ENCODE measurements at places on chromosomes 5 and 9.

DNA sequence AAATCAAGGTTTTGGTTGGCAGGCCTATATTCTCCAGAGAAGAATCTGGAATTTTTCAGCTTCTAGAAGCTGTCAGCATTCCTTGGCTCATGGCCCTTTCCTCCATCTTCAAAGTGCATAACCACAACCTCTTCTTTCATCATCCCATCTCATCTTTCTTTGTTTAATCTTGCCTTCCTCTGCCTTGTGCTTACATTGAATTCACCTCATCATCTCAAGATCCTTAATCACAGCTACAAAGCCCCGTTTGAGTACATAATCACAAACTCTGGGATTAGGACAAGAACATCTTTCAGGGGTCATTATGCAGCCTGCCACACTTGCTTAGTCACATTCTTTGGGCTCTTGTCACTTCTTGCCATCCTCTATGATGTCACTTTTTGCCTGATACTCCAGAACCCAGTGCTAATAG lies 130.3 kb downstream of the FOXD1 start:
- no peak for DNase-seq

GRCh38 chr9:6330958-6331634 lies 2.9 kb downstream of the TPD52L3 start:
- no peak for DNase-seq

GRCh38 chr9:8883321-8883720 lies 1083.7 kb upstream of the DMAC1 start:
- no peak for DNase-seq

DNA sequence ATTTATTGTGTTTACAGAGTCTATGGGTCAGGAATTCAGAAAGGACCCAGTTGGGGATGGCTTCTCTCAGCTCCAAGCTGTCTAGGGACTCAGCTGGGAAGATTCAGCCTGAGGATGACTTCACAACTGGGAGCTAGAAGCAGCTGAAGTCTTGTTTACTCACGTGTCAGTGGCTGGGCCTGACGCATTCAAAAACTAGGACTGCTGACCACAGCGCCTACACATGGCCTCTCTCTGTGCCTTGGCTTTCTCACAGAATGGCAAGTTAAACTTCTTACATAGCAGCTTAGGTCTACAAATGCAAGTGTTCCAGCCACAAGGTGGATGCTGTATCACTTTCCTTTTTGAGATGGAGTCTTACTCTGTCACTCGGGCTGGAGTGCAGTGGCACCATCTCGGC lies 16.3 kb upstream of the PPP2CA start:
- DNase-seq = no peak

DNA sequence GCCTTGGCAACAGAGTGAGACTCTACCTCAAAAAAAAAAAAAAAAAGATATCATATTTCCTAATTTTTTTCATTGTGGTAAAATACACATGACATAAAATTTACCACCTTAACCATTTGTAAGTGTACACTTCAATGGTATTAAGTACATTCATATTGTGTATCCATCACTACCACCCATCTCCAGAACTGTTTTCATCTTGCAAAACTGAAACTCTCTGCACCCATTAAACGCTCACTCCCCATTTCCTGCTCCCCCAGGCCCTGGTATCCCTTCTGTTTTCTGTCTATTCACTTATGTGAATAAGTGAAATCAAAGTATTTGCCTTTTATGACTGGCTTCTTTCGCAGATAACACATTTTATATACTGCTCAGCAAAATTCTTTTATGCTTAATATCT lies 12.8 kb downstream of the LRRC8A start:
- no peak for DNase-seq

DNA sequence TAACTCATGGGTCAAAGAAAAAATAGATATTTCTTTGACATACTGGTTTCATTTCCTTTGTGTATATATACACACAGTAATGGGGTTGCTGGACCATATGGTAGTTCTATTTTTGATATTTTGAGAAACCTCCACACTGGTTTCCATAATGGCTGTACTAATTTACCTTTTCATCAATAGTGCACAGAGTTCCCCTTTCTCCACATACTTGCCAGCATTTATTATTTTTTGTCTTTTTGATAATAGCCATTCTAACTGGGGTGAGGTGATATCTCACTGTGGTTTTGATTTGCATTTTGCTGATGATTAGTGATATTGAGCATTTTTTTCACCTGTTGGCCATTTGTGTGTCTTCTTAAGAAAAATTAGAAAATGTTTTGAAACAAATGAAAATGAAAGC lies 78.4 kb upstream of the CKMT2 start:
- DNase-seq = no peak

GRCh38 chr5:141707510-141707909 lies 25.5 kb upstream of the ARAP3 start:
- no peak for DNase-seq

DNA sequence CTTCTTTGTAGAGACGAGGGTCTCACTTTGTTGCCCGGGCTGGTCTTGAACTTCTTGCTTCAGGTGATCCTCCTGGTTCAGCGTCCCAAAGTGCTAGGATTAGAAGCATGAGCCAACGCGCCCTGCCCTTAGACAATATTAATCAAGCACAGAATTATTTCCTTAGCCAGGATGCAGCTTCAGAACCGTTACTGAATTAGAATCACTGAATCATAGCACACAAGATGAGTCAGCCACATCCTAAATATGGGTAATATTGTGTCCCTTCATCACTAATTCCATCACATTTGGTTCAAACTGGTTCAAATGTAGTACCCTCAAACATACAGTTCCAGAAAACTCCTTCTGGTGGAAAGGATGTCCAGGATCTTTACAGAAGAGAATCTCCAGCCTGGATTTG lies 82.7 kb downstream of the BNC2 start:
- DNase-seq = no peak

Data from CD8-positive, alpha-beta T cell (primary cell).